ENCODE measurements at places on chromosomes 5 and 9.

GRCh38 chr5:15452030-15452429 is 48.0 kb upstream of the FBXL7 start:
- no peak for DNase-seq

DNA sequence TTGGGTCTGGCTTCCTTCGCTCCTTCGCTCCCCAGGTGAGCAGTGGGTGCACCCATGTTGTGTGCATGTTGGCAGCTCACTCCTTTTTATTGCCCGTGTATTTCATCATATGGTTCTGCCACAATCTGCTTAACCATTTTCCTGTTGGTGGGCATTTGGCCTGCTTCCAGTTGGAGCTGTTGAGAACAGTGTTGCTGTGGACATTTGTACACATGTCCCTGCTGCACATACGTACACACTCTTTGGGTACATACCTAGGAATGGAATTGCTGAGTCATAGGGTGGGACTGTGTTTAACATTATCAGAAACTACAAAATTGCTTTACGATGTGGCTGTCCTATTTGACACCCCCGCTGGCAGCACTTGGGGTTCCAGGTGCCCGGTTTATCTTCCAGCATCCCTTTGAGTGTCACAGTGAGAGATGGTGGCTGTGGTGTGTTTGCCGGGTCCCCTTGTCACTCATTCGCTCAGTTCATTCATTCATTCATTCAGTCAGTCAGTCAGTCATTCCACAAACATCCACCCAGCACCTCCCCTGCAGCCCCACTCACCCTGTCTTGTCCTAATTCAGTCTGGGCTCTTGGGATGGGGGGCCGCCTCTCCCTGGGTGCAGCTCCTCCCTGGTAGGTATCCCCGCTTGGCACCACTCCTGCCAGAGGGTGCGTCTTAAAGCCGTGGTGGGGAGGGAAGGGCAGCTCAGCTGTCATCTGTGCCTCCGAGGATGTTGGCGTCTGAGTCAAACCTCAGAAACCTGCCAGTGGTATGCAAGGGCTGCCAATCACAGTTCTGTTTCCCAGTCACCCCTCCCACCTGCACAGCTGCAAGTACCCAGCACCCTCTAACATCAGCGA is 7.9 kb upstream of the FIBCD1 start:
- DNase-seq = no peak

DNA sequence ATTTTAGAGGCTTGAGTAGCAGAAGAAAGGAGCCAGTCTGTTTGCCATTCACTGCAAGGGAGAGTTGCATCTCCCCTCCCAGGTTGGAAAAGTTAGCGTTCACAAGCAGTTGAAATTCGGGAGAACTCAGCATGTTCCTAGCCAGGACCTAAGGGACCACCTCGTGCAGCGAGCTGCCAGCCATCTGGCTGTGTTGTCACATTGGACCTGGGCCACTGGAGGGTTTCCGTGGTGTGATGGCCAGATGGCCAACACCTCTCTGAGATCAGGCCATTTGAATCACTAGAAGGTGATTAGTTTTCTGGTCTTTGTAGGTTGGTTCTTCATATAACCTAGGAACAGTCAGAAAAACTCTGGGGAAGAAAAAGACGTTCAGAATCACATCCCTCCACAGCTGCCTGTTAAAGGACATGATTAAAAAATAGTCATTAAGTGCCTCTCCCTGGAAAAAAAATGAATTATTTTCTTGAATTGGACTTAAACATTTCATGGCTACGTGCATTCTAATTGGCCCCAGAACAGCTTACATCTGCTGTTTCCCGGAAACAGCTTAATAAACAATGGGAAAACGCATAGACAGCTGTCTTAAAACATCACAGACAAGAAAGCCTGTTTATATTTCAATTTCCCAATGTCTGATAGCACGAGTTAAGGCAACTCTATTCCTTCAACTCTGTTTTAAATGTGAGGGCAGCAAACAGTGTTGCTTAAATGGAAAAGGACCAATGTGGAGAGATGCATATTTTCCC is 303.9 kb downstream of the TENT4A start:
- no peak for DNase-seq

DNA sequence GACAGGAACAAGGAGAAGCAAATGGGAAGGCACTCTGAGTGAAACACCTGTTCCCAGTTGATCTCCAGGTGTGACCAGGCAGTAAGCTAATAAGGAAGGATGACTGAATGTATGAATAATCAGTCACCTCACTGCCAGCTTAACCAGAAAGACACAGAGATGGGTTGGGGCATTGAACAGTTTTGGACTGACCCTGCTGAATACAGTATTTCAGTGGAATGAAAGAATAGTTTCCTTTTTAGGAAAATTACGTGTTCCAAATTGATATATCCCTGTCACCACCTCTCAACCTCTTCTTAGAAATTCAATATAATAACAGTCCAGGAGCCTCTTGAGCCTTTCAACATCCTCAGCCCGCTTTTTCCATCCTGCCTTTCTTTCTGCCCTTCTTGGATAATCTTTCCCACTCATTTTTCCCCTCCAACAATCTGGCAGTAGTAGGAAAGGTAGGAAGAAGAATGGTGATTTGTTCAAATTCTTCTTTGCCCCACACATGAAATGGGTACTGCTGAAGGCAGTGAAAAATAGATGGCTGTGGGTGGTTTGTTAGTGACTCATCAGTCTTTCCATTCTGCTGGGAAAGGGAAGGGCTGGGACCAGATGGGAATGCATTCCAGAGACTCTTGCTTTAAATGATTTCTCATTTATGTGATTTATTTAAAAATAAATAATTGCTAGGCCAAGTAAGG is 117.9 kb downstream of the ZSWIM6 start:
- DNase-seq = no peak

DNA sequence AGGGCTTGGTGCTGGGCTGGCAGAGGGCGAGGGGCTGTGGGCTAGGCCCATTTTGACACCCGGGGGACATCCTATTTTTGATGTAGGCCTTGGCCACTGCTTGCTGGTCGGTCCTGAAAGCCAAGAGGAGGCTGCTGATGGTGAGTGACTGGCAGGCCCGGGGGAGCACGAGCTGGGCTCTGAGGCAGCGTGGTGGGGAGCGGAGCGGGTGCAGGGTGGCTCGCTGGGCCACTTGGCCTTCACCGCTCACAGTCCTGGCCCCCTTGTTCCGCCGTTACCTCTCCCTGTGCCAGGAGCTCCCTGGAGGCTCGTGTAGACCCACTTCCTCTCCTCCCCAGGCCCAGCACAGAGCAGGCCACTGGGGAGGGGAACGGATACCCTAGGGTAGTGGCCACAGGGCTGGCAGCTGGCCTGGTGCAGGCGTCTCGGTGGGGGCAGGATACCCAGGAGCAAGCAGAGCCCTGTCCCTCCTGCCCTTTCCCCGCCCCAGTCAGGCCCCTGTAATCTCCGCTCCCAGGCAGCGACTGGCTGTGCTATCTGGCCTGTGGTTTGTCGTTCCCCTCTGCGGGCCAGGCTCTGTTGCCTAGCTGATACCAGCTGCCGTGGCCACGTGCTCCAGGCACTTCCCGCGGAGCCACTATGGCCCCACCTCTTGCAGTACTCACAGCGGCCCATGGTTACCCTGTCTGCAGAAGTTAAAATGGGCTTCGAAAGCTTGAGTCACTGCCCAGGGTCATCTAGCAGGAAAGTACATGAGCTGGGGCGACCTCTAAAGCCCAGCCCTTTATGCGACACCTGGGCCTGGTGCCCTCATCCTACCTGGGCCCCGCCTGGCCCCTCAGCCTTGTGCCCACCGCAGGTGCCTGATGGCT is 11.7 kb upstream of the DOLPP1 start:
- DNase-seq = peak; percentile 69

- DNase-seq = no peak
These were observed 483 bp downstream of the G3BP1 start for GRCh38 chr5:151772029-151772845.

GRCh38 chr5:78893940-78894677 is 91.0 kb downstream of the ARSB start:
- DNase-seq = no peak

GRCh38 chr5:33927685-33928084 is 8.5 kb upstream of the RXFP3 start:
- DNase-seq = no peak

DNA sequence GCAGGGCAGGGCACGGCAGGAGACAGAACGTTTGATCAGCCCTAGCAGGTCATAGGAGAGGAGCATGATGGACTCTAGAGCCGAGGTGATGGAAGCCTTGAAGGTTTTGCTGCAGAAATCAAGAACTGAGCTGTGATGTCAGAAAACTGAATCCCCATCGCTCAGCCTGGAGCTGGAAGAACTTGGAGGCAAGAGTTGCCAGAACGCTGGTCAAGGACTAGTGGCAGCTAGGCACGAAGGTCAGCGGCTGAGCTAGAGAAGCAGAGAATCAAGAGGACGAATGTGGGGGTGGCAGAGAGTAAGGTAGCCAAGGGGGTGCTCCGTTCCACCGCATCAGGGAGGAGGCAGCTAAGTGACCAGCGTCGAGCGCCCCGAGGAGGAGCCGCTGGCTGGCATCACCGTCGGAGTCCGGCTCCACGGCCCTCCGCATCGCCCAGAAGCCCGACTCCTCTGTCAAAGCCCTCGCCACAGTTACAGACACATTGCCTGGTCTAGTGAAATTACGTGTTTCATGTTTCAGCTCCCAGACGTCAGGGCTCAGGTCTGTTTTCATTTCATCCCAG is 1.2 kb upstream of the GALNT10 start:
- DNase-seq = no peak

- no peak for DNase-seq
These were observed 54.0 kb upstream of the S1PR3 start for GRCh38 chr9:88937248-88937647.

DNA sequence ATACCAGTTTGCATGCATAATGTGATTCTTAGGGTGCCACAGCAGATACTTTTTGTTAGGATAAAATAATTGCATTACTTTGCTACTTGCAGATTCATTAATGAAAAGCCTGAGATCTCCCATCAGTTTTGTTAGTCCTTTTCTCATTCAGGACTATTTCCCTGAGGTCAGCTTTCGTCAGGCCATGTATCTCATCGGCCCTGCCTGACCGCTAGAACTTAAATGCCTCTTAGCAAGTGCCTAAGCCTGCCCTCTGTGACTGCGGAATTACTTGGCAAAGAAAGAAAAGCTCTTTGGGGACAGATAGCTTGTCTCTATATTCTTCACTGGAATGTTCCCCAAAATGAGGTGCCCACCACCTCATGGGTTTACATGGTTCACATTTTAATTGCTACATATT is 147.8 kb downstream of the KCTD16 start:
- DNase-seq = no peak

DNA sequence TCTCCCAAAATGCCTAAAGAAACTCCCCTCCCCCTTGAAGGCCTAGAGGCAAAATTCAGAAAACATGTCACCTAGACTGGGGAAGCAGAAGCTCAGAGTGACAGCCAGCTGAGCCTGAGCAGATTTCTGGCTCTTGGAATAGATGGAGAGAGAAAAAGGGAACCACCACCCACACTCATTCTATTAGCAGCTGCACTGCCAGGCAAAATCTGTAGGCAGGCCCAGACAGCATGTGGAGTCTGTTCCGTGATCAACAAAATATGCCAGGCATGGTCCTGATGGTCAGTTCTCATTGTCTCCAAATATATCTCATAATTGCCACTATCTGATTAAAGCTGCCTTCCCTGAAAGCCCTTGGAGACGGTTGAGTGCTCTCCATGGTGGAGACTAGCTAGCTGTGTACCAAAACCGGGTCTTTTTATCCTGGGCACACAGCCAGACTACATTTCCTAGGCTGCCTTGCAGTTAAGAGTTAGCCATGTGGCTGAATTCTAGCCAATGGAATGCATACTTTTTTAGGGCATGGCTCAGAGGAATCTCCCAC is 131.7 kb upstream of the GPR151 start:
- no peak for DNase-seq

DNA sequence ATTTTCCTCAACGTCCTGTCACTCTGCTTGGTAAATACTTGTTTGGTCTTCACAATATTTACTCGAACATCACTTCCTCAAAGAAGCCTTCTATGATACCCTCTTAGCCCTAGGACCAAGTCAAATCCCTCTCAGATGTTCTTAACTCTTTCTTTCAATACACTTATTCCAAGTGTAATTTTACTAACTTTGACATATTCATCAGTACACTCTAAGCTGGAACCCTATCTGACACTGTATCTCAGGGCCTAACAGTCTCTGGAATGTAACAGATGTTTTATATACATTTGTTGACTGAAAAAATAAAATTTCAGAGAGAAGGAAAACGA is 19.6 kb downstream of the SIL1 start:
- DNase-seq = no peak

GRCh38 chr9:38000735-38001134 is 68.3 kb downstream of the SHB start:
- DNase-seq = no peak

Measured in thymus (tissue), 14 donors.